NCI-H2029 (cell line): ENCODE measurements at places on chromosomes 4 and X.

DNA sequence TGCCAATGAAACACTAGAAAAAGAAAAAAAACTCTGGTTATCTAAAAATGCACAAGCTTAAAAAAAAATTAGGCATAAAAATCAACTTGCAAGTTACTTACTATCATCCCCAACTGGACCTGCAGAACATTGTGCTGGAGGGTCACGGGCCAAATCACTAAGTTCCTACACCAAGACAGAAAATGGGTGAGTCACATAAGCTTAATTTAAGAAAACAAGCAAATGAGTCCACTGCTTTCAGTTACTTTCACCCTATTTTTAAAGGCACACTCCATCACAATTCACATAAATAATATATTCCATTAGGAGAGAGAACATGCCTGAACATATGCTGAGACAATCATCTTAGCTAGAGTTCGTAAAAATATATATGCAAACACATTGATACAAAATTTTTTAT, 17.7 kb downstream of the UBE2D3 start:
- no peak for DNase-seq

DNA sequence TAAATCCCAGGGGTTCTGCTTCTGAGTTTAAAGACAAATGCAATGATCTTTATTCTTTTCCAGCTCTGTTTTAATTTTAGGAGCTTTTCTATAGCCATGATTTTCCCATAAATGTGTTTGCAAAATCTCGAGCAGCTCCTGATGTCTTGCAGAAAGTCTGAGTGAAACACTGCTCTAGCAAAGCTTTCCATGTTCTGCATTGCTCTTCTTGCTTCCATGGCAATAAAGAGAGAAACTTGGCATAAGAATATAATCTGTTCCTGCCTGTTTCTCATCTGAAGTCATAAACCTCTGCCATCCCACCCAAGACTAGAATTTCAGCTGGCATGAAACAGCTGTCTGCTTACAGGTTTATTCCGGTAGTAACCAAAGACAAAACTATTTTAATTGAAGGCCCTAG, 254.5 kb downstream of the SPRY1 start:
- no peak for DNase-seq

DNA sequence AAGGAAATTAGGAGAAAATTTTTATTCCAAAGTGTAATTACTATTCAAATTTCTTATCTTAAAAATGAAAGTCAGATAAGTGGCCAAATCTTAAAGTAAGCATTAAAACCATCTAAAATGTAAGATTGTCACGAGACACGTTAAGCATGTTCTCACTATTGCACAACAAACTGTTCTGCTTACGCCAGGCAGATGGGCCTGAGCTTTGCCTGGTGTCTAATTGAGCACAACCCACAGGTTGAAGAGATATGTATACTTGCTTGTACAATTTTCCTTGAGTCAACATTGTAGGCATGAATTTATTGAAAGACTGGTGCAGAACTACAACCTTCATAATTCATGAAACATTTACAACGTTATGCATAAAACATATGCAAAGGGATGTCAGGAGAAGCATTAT, 3.9 kb downstream of the RNF128 start:
- no peak for DNase-seq

DNA sequence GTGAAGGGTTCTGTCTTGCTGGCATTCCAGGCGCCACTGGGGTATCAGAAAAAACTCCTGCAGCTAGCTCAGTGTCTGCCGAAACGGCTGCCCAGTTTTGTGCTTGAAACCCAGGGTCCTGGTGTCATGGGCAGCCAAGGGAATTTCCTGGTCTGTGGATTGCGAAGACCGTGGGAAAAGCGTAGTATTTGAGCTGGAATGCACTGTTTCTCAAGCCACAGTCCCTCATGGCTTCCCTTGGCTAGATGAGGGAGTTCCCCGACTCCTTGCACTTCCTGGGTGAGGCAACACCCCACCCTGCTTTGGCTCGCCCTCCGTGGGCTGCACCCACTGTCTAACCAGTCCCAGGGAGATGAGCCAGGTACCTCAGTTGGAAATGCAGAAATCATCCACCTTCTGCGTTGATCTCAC, 40.1 kb downstream of the NOP14 start:
- DNase-seq = no peak

DNA sequence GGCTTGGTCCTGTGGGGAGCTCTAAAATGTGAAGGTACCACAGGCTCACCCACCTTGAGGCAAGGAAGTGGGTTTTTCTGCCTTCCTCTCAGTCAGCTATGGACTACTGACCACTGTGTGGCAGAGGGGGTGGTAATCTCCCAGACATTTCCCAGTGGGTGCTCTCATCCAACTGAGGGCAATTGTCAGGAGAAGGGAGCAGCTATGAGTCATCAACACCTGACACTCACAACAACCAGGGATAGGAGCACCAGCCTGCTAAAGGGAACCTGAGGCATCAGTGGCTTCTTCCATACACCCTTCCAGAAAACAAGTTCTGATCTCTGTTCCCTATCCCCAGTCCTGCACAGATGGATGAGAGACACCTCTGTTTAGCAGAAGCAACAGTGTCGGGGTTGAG, 468.8 kb downstream of the BCOR start:
- no peak for DNase-seq

DNA sequence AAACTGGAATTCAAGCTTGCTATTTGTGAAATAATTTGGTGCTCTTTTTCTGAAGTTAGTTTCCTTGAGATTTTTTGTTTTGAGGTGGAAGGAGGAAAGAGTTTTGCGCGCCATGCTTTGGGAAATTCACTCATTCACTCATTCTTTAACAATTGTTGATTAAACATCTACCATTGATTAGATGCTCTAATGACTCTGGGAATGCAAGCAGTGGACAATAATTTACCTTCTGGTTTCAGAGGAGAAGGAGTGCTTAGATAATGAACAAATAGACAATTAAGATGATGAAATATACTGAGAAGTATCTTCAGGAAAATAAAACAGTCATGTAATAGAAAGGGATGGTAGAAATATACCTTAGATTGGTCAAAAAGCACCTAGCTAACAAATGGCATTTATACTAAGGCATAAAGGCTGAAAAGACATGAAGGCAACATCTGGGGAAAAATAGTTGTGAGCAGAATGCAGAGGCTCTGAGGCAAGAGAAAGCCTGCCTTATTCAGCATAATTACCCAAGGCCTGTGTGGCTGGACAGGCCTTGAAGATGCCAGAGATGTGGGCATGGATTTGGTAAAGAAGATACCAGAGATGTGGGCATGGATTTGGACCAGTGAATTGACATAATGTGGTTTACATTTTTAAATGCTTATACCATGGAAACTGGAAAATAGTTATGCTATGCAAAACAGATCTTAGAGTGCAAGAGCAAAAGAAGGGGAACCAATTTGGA, 2.7 kb upstream of the COMMD8 start:
- DNase-seq = no peak

DNA sequence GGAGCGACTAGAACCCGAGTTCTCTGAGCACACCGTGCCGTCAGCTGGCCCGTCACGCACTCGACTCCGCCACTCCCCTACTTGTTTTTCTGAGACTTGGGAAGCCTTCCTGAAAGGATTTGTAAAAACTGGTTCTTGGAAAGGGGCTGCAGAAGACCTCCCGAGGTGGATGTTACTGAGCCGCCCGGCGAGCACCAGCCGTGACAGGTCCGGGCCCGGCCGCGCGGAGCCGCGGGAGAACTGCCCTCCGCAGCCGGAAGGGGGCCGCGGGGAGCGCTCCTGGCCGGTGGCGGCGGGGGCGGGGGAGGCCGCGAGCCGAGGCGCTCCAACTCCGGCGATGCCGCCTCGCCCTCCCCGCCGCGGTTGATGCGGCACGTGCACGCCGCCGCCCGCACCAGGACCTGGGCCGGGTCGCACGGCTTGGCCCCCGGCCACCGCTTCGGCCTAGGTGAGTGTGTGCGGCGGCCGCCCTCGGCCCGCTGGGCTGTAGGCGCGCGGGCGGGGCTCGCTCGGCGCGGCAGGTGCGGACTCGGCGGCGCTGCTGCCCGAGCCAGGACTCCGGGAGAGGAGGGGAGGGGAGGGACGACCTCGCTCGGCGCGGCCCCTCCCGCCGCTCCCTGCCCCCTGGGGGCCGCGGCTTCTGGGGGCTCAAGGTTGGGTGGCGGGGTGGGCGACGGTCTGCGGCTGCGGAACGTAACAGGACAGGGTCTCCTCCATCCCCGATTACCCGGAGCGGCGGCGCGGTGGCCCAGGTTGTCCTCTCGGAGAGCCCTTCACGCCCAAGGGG, 1.7 kb downstream of the SPRY1 start:
- DNase-seq = peak; percentile 60

DNA sequence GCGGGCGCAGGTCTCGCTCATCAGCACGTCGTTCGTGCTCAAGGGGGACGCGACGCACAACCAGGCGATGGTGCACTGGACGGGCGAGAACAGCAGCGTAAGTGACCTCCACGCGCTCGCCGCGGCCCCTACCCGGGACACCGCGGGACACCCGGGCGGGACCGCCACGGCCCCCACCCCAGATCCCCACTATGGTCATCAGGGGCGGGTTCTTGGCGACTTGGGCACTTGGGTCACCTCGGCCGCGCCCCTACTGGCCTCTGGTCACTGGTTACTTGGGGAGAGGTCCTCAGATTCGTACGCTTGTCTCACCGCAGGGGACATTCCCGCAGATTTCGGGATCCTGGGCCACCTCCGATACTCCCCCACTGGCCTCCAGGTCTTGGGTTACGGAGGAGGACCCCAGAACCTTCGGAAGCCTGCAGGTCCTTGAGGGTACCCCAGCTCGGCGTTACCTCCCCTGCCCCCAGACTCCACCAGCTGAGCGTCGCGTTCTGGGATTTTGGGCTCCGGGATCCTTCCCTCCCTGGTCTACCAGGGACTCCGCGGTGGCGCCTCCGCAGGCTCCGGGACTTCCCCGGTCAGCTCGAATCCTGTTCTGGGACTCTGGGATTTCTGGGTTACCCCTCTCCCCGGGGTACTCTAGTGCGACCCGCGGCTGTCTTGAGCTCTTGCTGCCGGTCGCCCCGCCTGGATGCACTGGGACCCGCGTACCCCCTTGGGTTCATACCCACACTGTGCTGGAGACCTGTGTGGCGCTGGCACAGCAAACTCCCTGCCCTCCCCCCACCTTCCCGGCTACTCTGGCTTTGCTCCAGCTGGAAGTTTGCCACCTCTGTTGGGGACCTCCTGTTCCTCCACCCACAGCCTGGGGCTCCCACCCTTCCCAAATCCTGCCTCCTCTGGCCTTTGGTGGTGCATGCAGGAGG, 956 bp downstream of the SORCS2 start:
- no peak for DNase-seq

- no peak for DNase-seq
Observed at GRCh38 chr4:74166818-74167217, 8.9 kb downstream of the MTHFD2L start.

- no peak for DNase-seq
Observed at GRCh38 chrX:104712515-104712914, 146.5 kb downstream of the IL1RAPL2 start.

GRCh38 chrX:123817288-123817894, 42.5 kb upstream of the XIAP start:
- no peak for DNase-seq

- no peak for DNase-seq
Observed at GRCh38 chrX:43679778-43680177, 23.7 kb downstream of the MAOA start.

DNA sequence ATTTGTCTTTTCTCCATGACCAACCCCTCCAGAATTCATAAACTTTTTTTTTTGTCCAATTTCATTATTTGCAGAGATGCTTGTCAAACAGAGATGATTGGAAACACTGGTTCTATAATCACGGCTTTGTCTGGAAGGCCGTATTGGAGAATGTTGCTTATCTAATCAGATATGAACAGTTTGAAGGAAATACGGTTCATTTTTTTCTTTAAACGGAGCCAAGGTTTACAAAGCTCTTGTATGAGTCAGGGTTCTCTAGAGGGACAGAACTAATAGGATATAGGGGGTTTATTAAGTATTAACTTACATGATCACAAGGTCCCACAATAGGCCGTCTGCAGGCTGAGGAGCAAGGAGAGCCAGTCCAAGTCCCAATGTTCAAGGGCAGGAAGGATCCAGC, 1415.8 kb downstream of the C4orf33 start:
- DNase-seq = no peak

GRCh38 chrX:140500441-140500840, 4.4 kb downstream of the SOX3 start:
- no peak for DNase-seq

DNA sequence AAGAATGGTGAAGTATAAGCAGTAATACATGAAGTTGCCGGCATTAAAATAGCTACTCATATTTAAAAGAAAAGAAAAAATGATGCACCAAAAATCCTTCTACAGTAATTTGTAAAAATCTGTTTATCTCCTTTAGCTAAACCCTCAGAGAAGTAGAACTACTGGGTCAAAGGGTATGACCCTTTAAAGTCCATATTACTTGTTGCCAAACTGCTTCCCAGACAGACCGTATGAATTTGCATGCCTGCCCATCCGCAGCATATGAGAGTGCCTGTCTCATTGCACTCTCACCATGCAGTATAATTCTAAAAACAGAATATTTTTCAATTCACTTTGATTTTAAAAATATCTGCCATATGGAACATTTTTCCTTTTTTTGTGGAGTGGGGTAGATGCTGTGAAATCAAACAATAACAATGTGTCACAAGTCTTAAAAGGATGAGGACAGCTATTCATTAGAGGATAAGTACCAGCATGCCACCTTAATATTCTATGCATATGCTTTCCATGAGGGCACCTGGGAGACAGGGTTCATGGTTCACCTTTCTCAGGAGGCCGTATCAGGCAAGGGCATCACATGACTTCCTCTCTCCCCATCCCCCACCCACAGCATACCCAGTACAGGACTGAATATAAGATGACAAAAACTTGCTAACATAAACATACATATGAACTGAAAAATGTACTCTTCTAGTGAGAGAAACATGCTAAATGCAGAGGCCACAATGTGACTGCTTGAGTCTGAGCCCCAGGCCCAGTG, 17.8 kb downstream of the ZDHHC9 start:
- no peak for DNase-seq

DNA sequence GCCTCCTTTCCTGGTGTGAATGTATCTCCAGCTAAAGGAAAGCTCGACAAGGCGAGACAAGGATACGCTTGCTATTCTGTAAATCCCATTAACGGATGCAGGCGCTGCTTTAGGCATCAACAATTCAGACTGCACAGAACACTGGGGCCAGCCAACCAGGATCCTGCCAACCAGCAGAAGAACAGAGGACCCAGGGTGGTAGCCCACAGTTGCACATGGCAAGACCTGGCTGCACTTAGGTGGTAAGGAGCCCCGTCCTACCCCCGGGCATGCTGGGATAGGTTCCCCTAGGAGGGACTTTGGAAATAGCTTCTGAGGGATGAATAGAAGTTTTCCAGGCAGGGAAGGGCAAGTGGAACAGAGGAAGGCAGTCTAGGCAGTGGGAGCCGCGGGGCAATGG, 20.7 kb downstream of the PSAPL1 start:
- DNase-seq = no peak

DNA sequence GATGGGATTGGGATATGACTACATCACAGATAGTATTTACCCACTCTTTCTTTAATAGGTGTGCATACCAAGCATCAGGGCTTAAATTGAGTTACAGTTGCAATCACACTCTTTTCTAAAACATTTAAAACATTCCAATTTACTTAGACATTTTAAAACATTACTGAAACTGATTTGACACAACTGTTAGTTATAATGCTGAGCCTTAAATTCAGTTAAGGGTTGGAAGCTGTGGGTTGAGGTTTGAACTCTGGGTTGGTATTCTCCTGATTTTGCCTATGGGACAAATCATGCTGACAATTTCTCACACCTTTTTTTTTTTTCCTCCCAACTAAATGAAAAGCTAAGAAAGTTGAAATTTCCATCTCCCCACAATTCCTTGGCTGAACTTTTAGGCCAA, 16.3 kb downstream of the SLIT2 start:
- no peak for DNase-seq

- no peak for DNase-seq
Observed at GRCh38 chr4:189656641-189657040, 284.0 kb upstream of the FRG1 start.

- DNase-seq = no peak
Observed at GRCh38 chr4:168866635-168867034, 143.4 kb downstream of the CBR4 start.
